RWPE1 (cell line): ENCODE measurements at places on chromosomes 13 and 19.

GRCh38 chr13:85074543-85075313, 724.5 kb downstream of the SLITRK6 start:
- DNase-seq = no peak

DNA sequence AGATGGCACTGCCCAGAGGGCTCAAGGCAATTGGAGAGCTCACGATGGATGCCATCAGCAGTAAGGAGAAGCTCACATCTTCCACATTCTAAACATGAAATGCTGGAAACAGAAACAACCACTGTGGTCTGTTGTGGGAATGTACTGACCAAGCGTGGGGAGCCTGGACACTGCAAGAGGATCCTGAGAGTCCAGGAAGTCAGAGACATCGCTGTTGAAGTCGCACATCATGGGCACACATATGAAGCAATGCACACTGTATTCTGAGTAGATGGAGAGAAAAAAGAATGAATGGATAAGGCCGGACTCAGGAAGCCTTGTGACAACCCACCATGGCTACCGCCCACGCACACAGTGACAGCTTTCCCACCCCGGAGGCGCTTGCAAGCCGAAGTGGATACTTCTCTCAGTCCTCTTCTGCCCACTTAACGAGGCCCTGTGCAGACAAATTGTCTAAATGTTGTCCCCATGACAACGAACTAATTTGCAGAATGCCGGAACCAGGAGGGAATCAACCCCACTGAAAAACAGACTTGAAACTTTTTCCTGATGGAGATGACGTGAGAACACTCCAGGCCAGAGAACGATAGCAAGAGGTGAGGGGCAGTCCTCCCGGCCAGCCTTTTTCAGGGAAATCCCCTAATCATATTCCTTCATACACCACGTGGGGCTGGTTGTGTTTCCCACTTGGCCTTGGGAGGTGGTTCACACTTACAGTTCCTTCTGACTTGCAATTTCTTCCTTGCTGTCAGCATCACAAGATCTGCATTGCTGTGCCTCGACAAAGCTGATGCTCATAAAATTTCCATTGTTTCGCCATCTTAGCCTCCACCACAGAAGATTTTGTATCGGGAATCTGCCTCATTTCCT, 109.6 kb upstream of the SERP2 start:
- DNase-seq = no peak

- DNase-seq = no peak
Measured at GRCh38 chr19:49549045-49549444, 21.2 kb downstream of the RCN3 start.

- DNase-seq = no peak
Measured at GRCh38 chr13:100300243-100300642, 211.3 kb downstream of the PCCA start.

DNA sequence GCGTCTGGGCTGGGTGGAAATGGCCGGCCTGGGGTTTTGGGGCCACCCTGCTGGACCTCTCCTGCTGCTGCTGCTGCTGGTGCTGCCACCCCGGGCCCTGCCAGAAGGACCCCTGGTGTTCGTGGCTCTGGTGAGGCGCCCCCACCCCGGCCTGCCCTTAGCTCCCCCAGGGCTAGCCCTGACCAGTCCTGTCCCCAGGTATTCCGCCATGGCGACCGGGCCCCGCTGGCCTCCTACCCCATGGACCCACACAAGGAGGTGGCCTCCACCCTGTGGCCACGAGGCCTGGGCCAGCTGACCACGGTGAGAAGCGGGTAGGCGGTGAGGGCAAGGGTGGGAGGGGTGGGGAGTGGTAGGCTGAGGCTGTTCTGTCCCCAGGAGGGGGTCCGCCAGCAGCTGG, at the start of gene ACP4:
Gene ACP4, plus strand, starts transcription at position 20 of the 400 bp plus-strand sequence. Its CDS starts 0 bp downstream, at position 20.
- DNase-seq = no peak

GRCh38 chr13:33206425-33206824, 79.1 kb downstream of the STARD13 start:
- no peak for DNase-seq
